GM13976 (cell line): ENCODE measurements at places on chromosomes 7 and 10.

GRCh38 chr10:803041-803741 is 113.7 kb upstream of the DIP2C start:
- DNase-seq: no peak

GRCh38 chr10:31594347-31594873 is 275.4 kb downstream of the ZEB1 start:
- no peak for DNase-seq

DNA sequence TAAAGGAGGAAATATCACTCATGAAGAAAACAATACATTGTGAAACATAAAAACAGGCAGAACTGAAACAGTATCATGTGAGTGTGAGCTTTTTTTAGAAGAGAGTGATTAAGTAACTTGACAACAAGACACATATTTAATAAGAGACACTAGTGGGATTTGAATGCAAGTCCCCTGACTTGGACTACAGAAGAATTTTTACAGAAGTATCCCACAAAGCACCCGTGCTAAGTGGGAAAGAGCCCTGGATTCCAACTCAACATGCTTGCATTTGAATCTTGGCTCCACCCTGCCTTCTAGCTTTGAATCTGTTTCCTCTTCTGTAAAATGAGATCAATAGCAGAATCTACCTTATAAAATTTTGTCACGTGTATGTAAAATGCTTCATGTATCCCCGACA is 166.2 kb downstream of the ZNF365 start:
- DNase-seq: no peak

DNA sequence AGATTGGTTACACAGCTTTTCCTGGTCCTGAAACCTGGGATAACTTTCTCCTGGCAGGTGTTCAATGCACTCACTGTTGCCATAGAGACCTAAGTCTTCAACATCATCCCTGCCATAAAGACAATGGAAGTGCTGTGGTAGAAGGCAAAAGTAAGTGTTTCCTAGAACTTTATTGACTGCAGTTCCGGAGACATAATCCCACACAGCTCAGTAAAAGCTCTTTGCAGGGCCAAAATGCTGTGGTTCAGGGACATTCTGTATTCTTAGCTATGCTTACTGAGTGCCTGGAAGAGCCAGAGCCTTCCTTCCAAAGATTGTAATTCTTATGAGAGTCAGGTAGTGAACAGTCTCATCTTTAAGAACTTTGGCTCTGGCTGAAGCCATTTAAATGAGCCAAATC is 5.3 kb downstream of the WIPF3 start:
- DNase-seq: no peak

DNA sequence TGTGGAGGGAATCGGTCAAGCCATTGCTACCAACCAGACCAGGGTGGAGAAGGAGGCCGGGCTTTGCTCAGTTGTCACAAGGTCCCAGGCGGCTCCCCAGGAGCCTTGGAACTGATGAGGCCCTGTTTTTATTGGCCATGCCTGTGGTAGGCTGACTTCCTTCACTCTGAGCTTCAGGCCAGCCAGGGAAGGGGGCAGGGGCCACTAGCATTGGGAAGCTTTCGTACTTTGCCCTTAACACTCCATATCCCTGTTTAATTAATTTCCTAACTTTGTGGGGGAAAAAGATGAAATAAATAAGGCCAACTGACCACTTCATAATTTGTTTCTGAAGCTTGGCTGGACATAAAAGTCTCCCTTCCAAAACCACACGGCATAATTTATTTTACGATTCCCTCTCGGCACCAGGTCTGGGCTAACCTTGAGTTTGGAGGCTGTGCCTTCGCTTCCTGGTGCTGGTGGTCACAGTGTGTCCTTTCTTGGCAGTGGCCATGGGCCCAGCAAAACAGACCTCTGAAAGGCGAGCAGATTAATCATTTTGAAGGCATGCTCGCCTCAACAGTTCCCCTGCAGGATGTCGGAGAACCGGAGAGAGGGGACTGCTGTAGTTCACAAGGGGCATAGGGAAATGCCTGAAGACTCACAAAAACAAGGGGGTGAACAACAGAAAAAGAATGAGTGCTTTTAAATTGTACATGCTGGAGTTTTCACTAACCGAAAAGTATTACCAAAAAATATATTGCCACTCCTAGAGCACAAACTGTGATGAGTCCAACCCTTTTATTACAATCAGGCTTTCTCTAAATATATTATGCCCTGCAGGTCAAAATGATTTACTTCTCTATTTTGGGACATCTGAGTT is 966.0 kb downstream of the LRMDA start:
- DNase-seq: no peak

DNA sequence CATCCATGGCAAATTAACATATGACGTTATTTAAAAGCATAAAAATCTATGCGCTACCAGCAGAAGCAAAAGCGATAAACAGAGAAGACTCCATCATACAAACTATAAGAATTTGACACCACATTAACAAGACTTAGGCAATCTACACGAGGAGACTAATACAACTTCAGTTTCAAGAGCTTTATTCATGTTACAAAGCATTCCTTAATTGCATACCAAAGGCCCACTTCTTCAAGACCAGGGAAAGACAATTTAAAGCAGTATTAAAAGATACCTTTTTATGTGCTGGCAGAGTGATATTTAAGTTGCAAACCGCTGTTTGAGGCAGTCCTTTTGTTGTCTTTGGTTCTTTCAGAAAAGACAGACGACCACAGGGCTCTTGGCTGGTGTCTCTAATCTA is 176.0 kb upstream of the CCDC6 start:
- DNase-seq: no peak

DNA sequence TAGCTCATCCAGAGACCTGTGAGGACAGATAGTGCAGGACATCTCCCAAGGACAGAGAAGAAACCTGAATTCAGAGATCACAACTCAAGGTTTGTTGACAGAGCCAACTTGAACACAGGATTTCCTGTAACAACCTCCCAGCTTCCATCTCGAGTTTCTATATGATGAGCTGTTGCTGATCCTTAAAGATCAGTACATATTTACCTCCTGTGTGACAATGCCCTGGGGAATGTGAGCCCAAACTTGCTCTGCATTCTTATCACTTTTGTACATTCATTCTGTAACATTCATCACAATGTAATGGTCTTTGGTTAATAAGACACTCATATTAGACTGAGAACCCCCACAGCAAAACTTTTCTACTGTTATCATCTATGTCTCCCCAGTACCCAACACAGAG is 468.6 kb downstream of the XPNPEP1 start:
- no peak for DNase-seq

- DNase-seq: no peak
Measured at GRCh38 chr7:53628775-53629174, 593.3 kb downstream of the POM121L12 start.

DNA sequence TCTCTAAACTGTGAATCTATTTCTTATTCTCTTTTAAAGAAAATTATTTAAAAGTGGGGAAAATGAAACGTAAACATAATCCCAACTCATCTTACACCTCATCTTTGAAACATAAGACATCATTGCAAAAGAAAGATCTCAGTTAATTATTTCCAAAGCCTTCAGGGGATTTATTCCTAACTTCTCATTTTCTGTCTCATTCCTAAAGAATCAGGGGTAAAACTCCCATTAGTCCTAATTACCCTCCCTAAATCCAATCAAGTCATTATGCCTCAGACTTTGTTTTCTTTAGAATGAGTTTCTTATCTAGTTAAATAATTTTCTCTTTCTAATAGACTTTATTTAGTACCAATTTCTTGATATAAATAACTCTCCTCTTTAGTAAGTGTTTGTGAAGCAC is 39.7 kb upstream of the JCAD start:
- no peak for DNase-seq

- DNase-seq: no peak
Measured at GRCh38 chr10:114647545-114648138, 10.4 kb downstream of the ABLIM1 start.
